MCF 10A (cell line): ENCODE measurements at places on chromosomes 7 and 10.
A peak's percentile ranks its signal among the peaks of the same experiment; 100 is the strongest.

- H3K36me3 ChIP-seq = no peaks in the 10 kb centered on the region
- no peaks in the 10 kb centered on the region for H3K4me1 ChIP-seq
- no peak overlapping the region for H3K4me3 ChIP-seq
- DNase-seq = no peak
- H3K27me3 ChIP-seq = peaks cover 47% of the 10 kb centered on the region
These were observed 76.0 kb downstream of the DIP2C start for GRCh38 chr10:613271-614138.

DNA sequence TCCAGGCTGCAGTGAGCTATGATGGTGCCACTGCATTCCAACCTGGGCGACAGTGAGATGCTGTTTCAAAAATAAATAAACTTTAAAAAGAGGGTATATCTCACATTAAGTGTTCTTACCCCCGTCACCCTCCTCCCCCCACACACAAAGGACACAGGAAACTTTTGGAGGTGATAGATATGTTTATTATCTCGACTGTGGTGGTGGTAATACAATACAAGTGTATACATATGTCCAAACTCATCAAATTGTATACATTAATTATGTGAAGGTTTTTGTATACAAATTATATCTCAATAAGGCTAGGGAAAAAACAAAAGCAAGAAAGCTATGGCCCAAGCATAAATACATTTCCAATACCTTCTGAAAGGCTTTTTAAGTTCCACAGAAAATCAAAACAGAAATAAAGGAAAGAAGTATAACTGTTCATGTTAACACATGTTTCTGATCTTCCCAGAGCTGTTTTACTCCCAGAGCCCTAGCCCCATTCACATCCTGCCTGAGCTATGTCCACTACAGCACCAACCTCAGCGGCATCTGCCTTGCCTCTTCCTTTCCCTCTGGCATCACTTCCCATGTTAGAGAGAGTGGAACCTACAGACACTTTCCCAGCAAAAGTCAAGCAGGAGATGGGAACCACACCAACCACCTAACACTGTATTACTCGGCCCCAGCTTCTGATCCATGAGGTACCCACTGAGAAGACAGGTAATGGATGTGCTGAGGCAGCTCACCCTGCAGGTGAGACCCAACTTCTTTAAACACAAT lies 48.1 kb downstream of the SGMS1 start:
- H3K27ac ChIP-seq = no peak overlapping the region
- no peak overlapping the region for H3K4me3 ChIP-seq
- H3K4me1 ChIP-seq = peaks cover 33% of the 10 kb centered on the region
- no peaks in the 10 kb centered on the region for H3K36me3 ChIP-seq
- no peak for DNase-seq
- no peaks in the 10 kb centered on the region for H3K27me3 ChIP-seq

- peaks cover 57% of the 10 kb centered on the region for H3K27me3 ChIP-seq
- H3K36me3 ChIP-seq = no peaks in the 10 kb centered on the region
- no peak overlapping the region for H3K27ac ChIP-seq
- no peaks in the 10 kb centered on the region for H3K4me1 ChIP-seq
These were observed 67.8 kb upstream of the NXPH1 start for GRCh38 chr7:8365499-8366110.

- peaks cover 22% of the 10 kb centered on the region for H3K4me1 ChIP-seq
- H3K36me3 ChIP-seq = peaks cover 19% of the 10 kb centered on the region
- no peaks in the 10 kb centered on the region for H3K27me3 ChIP-seq
- no peak overlapping the region for H3K27ac ChIP-seq
- DNase-seq = peak; percentile 16
These were observed 38.8 kb downstream of the ERLIN1 start for GRCh38 chr10:100146875-100147650.

- no peak for DNase-seq
- H3K4me1 ChIP-seq = no peaks in the 10 kb centered on the region
- H3K27ac ChIP-seq = no peak overlapping the region
- H3K27me3 ChIP-seq = peaks cover 16% of the 10 kb centered on the region
- H3K4me3 ChIP-seq = no peak overlapping the region
These were observed 250.6 kb downstream of the CALN1 start for GRCh38 chr7:72161534-72161933.

DNA sequence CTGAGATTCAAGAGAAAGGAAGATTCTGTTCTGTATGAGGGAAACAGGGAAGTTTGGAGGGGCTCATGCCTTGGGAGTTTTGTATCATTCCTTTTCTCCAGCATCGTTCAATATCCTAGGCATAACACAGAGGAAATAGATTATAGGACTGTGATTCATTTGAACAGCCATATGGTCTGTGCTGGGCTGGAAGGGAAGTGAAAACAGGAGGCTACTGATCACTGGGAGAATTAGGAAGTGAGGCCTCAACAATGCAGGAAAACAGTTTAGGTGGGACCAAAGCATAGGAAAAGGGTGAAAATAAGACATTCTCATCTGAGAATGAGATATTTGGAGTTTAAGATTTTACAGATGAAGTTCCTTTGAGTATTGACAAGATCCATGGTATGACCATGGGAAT lies 70.7 kb upstream of the MKX start:
- no peak for DNase-seq
- no peak overlapping the region for H3K27ac ChIP-seq
- no peak overlapping the region for H3K4me3 ChIP-seq
- no peaks in the 10 kb centered on the region for H3K4me1 ChIP-seq
- no peaks in the 10 kb centered on the region for H3K36me3 ChIP-seq

GRCh38 chr7:127751062-127751461 lies 99.1 kb downstream of the SND1 start:
- H3K27me3 ChIP-seq = no peaks in the 10 kb centered on the region
- no peak overlapping the region for H3K4me3 ChIP-seq
- DNase-seq = no peak
- peaks cover 28% of the 10 kb centered on the region for H3K36me3 ChIP-seq
- H3K4me1 ChIP-seq = peaks cover 7% of the 10 kb centered on the region

DNA sequence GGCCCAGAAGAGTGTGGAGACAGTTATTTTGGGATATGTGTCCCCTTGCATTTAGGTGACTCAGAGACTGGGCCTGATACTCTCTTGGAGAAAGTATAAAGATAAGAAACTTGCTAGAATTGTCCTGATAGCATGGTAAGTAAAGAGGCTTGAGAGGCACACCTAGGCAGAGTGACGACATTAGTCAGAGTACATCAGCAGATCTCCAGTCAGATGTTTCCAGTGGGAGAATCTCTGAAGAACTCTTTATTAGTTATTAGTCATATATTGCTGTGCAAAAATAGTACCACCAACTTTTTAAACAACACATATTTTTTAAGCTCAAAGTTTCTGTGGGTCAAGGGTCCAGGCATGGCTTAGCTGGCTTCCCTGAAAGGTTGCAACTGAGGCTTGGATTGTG lies 182.6 kb downstream of the NEBL start:
- no peaks in the 10 kb centered on the region for H3K27me3 ChIP-seq
- no peaks in the 10 kb centered on the region for H3K4me1 ChIP-seq
- no peak overlapping the region for H3K27ac ChIP-seq
- no peaks in the 10 kb centered on the region for H3K36me3 ChIP-seq
- H3K4me3 ChIP-seq = no peak overlapping the region

DNA sequence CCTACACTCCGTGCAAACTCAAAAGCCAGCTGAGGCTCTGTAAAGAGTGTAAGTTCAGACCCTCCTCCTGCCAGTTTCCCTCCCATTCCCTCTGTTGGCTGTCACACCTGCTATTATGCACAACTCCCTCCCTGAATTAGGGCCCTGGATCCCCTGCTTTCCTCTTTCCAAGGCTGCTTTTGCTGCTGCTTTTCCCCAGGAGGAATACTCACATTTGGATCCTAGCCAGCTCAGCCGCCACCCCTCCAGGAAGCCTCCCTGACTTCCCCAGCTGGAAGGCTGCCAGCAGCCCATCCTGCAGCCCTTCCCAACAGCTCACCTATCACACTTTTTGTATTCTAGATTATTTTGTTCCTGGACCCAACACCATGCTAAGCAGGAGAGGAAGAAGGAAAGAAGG lies 40.9 kb upstream of the WDR11 start:
- H3K4me3 ChIP-seq = no peak overlapping the region
- no peak overlapping the region for H3K27ac ChIP-seq
- H3K36me3 ChIP-seq = no peaks in the 10 kb centered on the region
- peaks cover 91% of the 10 kb centered on the region for H3K27me3 ChIP-seq
- no peak for DNase-seq
- no peaks in the 10 kb centered on the region for H3K4me1 ChIP-seq
